GM23338 (cell line): ENCODE measurements at places on chromosomes 7 and 10. TPM values are rescaled to one million over a fixed set of nuclear protein-coding genes. Genes with fewer than 3 reads are reported as not detected.
A peak's percentile ranks its signal among the peaks of the same experiment; 100 is the strongest.

The CUBN gene
- 0.23 and 1.8 TPM in 2 replicates for total RNA-seq

The HHEX gene
- 0.39 and 0.59 TPM in 2 replicates for total RNA-seq

The MYH16 gene
- not detected in 2 replicates for total RNA-seq

DNA sequence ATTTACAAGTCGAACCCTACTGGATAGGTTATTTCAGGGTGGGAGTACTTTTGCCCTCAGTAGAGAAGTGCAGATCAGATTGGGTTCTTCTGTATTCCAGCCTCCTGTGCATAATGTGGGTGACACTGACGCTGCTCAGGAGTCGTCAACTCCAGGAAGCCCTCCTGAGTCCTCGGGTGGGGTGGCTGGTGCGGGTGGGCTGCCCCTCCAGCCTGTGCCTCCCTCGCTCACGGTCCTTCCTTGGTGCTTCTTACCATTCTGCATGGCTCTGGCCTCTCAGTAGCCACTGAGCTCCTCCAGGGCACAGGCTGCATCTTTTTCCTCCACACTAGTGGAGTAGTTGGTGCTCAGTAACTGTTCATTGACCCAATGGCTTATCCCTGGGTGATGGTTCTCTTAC lies 4.3 kb downstream of the CDH23 start:
- DNase-seq, result no peak

- DNase-seq, result peak; percentile 44
Measured at GRCh38 chr10:58264780-58265179, 2.9 kb downstream of the IPMK start.

DNA sequence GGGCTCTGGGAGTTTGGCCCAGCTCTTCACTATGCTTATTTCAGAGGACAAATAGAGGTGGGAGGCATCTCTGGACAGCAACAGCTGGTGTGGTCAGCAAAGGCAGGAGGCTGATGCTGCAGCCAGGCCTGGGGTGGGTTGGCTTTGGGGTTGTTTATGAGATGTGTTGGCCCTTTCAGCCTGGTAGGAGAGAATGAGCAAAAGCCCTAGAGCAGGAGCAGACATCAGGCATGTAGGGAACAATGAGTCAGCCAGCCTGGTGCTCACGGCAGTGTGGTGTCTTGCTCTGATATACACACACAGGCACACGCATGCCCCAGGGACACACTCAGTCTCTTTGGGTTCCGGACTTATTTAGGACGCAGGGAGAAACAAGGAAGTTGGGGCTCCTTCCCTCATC lies 157.1 kb downstream of the PRKCQ start:
- no peak for DNase-seq

GRCh38 chr10:19638182-19638895 lies 177.9 kb upstream of the PLXDC2 start:
- DNase-seq, result no peak
